AG04450 (cell line): ENCODE measurements at places on chromosomes 2 and 18. TPM values are rescaled to one million over a fixed set of nuclear protein-coding genes. Genes with fewer than 3 reads are reported as not detected.

- no peak for DNase-seq
These were observed 114.0 kb downstream of the GATA6 start for GRCh38 chr18:22283397-22283796.

DNA sequence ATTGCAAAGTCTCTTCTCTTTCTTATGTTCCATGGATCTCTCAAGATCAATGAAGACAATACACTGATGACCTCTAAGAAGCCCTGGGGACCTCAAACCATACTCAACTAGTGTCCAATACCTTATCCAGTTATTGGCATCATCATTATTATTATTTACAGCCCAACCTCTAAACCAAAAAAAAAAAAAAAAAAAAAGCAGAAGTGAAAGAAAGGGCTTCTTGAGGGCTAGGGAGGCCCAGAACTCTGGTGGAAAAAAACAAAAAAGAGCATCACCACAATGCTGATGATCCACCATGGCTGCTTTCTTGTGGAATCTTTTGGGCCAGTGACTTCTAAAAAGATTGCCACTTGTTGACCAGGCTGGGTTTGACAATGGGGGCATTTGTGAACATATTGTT is 324.9 kb downstream of the LPIN1 start:
- no peak for DNase-seq

DNA sequence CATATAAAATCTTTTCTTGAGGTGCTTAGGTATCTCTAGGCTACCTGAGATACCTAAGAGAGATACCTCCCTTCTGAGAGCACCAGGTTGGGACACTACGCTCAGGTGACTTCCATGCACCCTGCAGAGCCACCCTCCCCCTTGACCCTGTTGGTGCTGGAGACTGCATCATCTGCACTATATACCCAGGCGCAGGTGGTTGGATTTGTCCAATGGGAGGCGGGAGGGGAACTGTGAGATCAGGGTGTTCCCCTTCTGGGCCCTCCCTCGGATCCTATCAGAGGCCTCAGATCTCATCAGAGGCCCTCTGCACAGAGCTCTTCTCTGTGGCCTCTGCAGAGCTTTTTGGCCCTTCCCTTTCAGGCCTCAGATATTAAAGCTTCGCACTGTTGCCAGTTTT is 158.4 kb downstream of the SH3RF3 start:
- DNase-seq: no peak

GRCh38 chr18:53701697-53702096 is 522.8 kb downstream of the MBD2 start:
- no peak for DNase-seq

GRCh38 chr2:7570247-7570646 is 653.0 kb downstream of the RNF144A start:
- DNase-seq: no peak

DNA sequence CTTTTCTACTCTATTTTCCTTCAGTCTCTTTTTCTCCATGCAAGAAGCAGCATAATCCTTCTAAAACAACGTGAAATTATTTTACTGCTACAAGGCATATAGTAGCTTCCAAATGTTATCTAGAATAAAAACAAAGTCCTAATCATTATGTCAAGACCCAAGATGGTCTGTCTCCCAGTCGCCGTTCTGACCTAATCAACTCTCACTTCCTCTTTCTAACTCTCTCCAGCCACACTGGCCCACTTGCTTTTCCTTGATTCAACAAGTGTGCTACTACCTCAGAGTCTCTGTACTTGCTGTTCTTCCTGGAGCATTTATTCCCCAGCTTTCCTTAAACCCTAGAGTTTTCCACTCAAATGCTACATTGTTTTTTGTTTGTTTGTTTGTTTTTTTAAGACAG is 1491.2 kb downstream of the LRP1B start:
- DNase-seq: no peak

- no peak for DNase-seq
These were observed 33.2 kb upstream of the CYP1B1 start for GRCh38 chr2:38108907-38109731.

ERICH2 gene
- polyA plus RNA-seq: not detected in 2 replicates

TGFA gene
- polyA plus RNA-seq: not detected in 2 replicates

QPCT gene
- 8.3 and 11.2 TPM in 2 replicates for polyA plus RNA-seq

CTIF gene
- polyA plus RNA-seq: 40.2 and 44.7 TPM in 2 replicates

CD207 gene
- not detected in 2 replicates for polyA plus RNA-seq

SERPINB13 gene
- polyA plus RNA-seq: not detected in 2 replicates
